Cerebellar cortex (tissue), 1 donor: ENCODE measurements at places on chromosomes 1 and 21.

DNA sequence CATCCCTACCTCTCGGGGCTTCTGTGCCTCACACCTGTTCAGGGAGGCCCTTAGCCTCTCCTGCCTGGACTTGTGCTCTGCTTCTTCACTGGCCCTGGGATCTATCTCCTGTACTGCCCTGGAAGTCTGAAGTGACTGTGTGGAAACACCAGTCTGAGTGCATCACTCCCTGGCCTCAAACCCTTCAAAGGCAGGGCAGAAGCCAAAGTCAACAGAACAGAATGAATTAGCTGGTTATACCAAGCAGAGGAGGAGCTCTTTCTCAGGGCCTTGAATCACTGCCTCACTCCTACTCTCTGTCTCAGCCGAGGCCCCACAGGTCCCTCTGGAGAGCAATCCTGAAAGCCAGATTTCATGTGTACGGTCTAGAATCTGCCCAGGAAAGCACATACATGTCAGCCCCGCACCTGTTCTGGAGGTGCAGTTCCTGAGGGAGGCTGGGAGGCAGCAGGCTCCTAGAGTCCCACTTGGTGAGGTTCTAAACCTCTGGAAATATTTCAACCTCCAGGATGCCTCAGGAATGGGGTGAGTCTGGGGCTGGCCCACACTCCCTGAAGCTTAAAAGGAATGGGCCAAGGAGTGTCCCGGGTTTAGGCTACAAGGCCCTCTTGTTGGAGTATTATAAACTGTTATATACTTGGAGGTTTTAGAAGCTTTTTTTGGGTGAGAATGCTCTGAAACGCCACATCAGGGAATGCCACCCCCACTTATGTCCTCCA, 98.3 kb downstream of the ABCA4 start:
- no peak for DNase-seq

DNA sequence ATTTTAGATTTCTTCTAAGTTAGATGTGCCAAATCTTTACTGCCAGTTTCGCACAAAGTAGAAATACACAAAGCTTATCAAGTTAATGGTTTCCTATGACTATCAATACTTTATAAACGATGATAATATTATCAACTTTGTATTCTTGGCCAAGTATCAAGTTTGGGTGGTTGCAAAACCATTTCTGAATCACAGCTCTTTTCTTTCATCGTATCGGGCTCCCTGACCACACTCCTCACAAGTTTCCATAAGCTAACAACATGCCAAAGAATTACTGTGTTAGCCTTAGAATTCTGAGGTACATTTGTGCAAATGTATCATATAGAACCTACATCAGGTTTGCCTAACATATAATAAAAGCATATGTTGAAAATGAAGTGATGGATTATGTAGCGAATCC, 311.0 kb downstream of the KCTD3 start:
- DNase-seq = no peak

GRCh38 chr1:33119050-33119449, 38.1 kb downstream of the AZIN2 start:
- no peak for DNase-seq

GRCh38 chr21:34819357-34819999, 150.7 kb downstream of the CLIC6 start:
- no peak for DNase-seq

DNA sequence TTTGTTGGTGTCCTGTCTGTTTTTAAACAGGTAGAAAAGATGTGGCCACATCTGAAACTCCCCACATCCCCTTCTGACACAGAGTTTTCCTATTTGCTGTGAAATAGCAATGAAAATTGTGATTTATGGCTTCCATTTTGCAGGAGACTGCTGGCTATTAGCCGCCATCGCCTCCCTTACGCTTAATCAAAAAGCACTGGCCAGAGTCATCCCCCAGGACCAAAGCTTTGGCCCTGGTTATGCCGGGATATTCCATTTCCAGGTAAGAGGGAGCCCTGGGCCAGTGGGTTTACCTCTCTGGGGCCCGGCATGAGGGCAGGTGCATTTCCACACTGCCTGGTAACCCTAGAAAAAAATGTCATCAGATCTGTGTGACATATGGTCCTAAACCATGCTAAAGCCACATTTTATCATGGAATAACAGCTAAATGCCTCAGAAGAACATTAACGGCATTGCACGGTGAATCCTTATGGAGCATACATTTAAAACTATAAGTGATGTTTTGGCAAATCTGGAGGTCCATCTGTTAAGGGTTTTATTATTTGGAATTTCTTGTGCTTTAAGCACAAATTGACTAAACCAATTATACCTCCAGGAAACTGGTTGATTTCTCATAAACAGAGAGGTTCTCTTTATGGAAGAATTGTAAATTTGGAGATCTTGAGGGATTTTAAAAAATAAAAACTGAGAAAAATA, 12.3 kb downstream of the CAPN9 start:
- DNase-seq = no peak

- peak; percentile 71 for DNase-seq
These were observed 32.1 kb downstream of the SERTAD4 start for GRCh38 chr1:210264496-210265380.

DNA sequence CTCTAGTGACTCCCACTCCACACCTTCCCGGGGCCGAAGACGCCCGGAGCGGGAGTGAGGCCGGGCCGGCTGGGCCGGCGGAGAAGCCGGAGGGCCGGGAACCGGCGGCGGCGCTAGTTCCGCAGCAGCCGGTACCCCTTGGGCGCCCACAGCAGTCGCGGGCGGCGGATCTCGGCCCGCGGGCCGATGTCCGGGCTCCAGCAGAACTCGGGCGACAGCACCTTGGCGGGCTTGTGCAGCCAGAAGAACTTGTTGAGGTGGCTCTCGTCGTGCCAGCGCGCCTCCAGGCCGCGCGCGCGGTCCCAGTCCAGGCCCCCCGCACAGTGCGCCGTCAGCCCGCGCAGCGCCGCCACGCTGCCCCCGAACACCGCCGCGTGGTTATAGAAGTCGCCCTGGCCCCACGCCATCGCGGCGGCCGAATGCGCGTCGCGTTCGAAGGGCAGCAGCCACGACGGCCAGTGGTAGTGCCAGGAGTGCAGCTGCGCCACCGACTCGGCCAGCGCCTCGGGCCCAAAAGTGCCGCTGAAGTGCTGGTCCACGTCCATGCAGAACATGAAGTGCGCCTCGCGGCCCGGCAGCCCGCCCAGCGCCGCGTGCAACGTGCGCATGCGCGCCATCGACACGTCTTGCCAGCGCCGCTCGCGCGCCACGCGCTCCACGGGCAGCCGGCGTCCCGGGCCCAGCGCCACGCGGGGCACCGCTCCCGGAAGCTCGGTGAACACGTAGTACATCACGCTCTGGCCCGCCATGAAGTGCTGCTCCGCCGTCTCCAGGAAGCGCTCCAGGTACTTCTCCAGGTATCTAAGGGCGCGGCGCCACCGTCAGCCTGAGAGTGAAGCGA, 14.0 kb downstream of the A3GALT2 start:
- DNase-seq = no peak

DNA sequence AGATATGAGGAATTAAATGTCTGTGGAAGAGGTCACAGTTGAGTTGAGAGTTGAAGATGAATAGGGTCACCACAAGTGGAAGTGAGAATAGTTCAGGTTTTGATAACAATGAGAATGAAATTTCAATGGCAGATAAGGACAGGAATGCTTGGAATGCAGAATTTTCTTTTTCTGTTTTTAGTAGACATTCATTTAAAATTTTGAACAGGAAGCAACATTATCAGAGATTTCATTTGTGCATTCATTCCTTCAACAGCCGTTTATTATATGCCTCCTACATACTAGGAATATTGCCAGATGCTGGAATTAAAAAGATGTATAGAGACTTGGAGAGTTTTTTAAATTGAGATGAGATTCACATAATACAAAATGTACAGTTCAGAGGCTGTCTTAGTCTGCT, 126.8 kb downstream of the ITSN1 start:
- no peak for DNase-seq

DNA sequence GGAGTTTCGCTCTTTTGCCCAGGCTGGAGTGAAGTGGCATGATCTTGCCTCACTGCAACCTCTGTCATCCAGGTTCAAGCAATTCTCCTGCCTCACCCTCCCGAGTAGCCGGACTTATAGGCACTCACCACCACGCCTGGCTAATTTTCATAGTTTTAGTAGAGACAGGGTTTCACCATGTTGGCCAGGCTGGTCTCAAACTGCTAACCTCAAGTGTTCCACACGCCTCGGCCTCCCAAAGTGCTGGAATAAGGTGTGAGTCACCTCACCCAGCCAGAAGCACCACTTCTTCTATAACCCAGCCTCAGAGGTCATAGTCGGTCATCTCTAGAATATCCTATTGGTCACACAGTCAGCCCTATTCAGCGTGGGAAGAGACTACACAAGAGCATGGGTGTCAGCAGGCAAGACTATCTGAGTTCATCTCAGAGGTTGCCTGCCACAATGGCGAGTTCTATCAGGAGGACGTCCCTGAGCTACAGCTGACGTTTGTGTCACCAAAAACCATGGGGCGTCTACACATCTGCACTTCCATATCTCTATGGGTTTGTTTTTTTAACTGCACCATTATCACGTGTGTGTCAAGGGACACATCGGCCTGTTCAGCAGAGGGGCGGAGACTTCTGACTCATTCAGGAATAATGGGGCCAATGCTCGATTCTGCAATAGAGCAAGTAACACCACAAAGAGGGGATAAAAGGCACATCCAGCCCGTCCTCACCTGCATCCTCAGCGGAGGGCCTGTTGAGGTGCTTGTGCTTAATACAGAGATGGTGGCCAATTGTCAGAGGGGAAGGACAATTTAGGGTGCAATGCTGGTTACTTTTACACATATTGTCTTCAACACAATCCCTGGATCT, 256.3 kb upstream of the IRF2BP2 start:
- DNase-seq = no peak

DNA sequence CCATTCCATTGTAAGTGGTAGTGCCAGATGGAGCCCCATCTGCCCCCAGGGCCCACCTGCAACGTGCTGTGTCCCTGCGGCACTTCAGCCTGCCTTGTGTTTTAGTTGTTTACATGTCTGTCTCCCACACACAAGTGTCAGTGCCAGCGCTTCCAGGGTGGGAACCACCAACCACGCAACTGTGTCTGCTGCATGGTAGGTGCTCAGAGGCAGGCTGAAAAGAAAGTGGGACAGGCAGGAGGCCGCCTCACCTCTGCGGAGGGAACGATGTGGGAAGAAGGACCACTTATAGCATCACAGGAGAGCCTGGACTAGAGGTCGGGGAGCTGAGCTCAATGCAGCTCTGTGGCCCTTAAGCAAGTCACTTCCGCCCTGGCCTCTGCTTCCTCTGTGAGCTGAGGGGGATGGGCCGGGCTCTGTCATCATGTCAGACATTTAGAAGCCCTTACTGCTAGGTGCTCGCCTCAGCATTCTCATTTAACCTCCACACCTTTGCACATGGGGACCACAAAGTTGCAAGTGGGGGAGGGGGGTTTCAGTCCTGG, 17.9 kb downstream of the SLC9A1 start:
- peak; percentile 63 for DNase-seq

- DNase-seq = no peak
These were observed 31.1 kb downstream of the CHODL start for GRCh38 chr21:18275781-18276180.

GRCh38 chr1:52321061-52321460, 44.9 kb downstream of the CC2D1B start:
- DNase-seq = no peak

DNA sequence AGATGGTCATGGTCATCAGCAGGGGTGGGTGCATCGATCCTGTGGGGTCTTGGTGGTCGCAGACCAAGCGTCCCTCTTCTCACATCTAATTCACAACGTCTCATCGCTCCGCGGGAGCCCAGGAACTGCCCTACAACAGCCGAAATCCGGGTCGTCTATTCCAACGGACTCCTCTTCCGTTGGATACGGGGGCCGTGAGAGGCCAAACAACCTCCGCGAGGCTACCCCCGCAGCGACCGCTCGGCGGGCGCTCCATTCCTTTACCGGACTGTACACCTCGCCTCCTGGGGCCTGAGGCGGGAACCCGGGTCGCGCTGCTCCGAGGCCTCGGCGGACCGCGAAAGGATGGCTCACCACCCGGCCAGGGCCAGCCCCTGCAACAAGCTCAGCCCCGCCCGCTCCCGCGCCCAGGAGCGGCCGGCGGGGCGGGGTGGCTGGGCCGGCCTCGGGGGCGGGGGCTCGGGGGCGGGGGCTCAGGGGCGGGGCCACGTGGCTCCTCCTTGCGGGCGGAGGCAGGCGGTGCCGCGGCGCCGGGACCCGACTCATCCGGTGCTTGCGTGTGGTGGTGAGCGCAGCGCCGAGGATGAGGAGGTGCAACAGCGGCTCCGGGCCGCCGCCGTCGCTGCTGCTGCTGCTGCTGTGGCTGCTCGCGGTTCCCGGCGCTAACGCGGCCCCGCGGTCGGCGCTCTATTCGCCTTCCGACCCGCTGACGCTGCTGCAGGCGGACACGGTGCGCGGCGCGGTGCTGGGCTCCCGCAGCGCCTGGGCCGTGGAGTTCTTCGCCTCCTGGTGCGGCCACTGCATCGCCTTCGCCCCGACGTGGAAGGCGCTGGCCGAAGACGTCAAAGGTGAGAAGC, at the start of gene QSOX1:
Gene QSOX1 (plus strand): TSS at position 545 of the 857 bp plus-strand sequence. CDS start 39 bp downstream, at position 584.
- DNase-seq = peak; percentile 83

GRCh38 chr1:92482665-92483609, 3.8 kb downstream of the GFI1 start:
- no peak for DNase-seq

GRCh38 chr1:29754573-29755375, 518.5 kb downstream of the PTPRU start:
- no peak for DNase-seq

DNA sequence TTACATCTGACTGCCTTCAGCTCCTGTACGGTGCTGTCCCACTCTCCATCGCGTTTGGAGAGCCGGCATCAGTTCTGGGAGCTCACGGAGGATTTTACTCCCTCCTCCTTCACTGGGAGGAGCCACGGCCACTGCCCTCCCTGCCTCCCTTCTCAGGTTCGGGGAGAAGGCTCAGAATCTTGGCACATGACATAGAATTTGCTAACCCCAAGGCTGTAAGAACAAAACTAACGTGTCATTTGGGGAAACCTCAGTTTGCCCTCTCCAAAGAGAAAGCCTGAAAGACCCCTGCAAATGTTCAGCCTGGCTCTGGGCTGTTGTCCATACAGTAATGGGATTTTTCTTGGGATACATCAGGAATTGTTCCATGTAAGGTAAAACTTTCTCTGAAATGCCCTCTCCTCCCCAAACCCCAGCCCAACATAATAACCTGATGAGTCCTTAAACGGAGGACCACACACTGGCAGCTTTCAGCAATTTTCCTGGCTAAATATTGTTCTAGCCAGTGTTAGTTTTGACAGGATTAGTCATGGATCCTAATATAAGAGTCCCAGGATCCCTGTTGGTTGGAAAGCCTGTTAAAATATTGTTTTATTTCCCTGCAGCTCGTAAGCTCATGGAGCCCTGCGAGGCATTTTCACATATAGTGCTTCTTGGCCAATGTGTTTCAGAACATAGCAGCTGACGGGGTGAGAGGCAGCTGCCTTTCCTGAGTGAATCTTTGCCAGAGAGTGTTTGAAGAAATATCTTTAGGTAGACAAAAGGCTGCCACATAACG, 98.8 kb downstream of the RHOU start:
- no peak for DNase-seq

GRCh38 chr1:246128494-246129069, 378.5 kb downstream of the SMYD3 start:
- DNase-seq = no peak
